ENCODE measurements at places on chromosomes 1 and 21.

DNA sequence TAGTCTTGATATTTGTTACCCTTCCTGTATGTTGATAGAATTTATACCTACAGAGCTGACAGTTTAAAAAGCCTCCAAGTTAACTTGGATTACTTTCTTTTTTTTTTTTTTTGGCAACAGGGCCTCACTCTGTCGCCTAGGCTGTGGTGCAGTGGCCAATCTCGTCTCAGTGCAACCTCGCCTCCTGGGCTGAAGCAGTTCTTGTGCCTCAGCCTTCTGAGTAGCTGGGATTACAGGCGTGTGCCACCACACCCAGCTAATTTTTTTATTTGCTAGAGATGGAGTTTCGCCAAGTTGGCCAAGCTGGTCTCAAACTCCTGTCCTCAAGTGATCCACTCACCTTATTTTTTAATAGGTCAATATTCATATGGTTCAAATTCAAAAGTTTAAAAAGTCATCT, 32.7 kb downstream of the WDTC1 start:
- no peak for DNase-seq

- no peak for DNase-seq
These were observed 23.1 kb downstream of the NEK2 start for GRCh38 chr1:211652371-211652770.

DNA sequence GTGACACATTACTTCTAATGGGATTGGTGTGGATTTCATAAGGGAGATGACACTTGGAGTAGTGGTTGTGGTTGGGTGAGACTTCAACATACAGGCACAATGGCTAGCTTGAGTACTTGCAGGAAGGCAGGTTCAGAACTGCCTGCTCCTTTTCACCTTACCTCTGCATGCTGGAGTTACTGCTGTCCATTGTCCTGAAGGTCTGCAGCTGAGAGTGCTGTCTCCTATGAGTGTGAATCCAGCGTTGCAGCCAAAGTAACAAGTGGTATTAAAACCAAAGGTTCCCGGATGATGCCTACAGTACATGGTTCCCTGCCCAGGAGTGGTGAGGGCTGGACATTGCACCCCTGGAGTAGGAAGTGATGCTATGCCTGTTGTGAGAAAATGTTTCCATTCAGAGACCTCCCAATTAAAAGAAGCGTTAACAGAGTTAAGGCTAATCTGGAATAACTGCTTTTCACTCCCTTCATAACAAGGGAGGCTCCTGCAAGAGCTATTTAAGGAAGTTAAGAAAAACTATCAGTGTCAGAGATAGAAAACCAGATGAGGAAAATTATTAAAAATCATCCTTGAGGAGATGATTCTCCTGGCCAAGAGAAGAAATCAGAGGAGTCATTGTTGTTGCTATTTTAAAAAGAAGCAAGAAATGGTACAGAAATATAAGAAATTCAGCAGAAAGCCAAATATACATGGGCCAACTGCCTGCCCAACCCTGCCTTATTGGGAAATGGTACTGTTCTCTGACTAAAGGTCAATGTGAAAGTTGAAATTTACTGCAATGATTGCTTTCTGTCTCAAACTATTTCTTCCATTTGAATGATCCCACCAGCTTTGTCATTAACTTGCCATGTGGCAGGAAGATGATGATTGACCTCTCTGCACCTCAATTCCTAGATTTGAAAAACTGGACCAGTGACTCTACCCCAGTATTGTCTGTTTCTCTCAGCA, 9.8 kb upstream of the F5 start:
- DNase-seq: no peak

- DNase-seq: no peak
These were observed 71.8 kb upstream of the SAMSN1 start for GRCh38 chr21:14617871-14618270.

GRCh38 chr1:151294742-151295462, 12.8 kb downstream of the ZNF687 start:
- DNase-seq: no peak

DNA sequence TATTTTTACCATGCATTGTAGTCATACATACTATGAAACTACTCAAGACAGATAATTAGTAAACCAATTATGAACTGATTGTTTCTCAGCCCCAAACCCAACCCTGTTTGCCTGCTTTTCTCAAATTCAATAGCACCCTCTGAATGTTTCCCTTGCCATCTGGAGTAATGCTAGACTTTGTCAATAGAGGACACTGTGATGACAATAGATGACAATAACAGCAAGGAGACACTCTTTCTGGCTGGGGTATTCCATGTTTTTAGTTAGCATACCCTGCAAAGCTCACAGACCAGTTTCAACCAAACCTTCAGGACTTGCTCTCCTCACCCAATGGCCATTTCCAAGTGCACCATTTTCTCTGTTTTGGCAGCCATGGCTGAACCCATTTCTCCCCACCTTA, 108.5 kb upstream of the LRRC7 start:
- no peak for DNase-seq

DNA sequence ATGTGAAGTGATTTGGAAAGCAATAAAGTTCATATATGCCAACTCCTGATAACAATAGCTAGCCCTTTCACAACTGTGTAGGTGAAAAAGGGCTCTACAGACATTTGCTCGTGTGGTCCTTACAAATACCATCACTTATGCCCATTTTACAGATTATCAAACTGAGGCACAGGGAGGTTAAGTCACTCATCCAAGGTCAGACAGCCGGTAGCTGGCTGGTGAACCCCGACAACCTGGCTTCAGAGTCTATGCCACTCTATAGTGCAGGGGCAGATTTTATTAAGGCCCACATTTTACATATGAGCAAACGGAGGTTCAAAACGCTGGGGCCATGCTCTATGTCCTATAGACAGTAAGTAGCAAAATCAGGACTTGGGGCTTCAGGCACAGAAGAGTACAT, 280.5 kb downstream of the RRAGC start:
- DNase-seq: no peak

DNA sequence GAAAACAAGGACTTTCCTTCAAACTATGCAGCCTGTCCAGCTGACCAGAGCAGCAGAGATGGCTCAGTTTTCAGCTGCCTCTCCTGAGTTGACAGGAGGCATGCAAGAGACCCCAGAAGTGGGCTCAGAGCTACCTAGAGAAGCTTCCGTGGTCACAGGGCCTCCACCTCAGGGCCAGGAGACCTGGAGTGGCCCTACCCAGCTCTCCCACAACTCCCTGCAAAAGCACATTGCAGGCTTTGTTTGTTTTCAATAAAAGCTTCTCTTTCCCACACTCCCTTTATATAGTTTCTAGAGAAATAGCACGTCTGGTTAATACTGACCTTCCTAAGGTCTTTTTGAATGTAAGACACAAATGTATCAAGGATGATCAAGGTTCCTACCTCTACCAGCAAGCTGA, 40.1 kb downstream of the RRAGC start:
- DNase-seq: no peak

DNA sequence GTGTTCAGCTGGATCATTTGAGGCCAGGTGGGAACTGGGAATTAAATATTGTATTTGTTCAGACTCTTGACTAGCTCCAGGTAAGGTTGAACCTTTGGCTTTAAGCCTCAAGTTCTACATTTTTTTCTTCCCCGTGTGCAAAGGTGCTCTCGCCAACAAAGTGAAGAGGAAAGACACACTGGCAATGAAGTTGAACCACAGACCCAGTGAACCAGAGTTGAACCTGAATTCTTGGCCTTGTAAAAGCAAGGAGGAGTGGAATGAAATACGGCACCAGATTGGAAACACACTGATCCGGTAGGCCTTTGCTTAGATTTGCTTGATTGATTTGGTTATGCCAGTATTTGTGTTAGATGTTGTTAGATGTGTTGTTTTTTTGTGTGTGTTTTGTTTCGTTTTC, 25.5 kb upstream of the RCC1 start:
- DNase-seq: no peak

Data from effector memory CD4-positive, alpha-beta T cell (primary cell).